GM23338 (cell line): ENCODE measurements at places on chromosomes 5 and 9. TPM values are rescaled to one million over a fixed set of nuclear protein-coding genes. Genes with fewer than 3 reads are reported as not detected.

PTGES gene
- 3.6 and 3.9 TPM in 2 replicates for total RNA-seq

DNA sequence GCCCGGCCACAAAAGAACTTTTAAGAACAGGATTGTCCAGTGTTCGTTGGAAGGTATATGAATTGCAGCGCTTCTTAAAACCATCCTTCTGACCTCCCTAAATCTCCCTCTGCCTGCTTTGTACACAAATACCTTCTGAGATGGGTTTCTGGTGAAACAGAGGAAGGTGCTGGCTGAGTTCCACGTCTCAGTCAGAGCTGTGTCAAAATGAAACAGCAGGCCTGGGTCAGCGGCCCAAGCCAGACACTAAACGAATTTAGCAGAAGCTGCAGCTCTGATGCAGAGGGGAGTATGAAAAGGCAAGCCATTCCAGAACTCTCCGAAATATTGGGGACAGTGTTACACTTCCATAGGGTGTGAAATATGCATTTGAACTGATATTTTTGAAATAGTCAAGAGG is 37.8 kb upstream of the CRB2 start:
- no peak for DNase-seq
- no peaks in the 10 kb centered on the region for H3K36me3 ChIP-seq
- no peaks in the 10 kb centered on the region for H3K27me3 ChIP-seq
- H3K4me3 ChIP-seq = no peak overlapping the region

- DNase-seq = no peak
- H3K4me1 ChIP-seq = no peaks in the 10 kb centered on the region
- H3K27me3 ChIP-seq = no peaks in the 10 kb centered on the region
These were observed 33.7 kb downstream of the ELP1 start for GRCh38 chr9:108900176-108900575.

DNA sequence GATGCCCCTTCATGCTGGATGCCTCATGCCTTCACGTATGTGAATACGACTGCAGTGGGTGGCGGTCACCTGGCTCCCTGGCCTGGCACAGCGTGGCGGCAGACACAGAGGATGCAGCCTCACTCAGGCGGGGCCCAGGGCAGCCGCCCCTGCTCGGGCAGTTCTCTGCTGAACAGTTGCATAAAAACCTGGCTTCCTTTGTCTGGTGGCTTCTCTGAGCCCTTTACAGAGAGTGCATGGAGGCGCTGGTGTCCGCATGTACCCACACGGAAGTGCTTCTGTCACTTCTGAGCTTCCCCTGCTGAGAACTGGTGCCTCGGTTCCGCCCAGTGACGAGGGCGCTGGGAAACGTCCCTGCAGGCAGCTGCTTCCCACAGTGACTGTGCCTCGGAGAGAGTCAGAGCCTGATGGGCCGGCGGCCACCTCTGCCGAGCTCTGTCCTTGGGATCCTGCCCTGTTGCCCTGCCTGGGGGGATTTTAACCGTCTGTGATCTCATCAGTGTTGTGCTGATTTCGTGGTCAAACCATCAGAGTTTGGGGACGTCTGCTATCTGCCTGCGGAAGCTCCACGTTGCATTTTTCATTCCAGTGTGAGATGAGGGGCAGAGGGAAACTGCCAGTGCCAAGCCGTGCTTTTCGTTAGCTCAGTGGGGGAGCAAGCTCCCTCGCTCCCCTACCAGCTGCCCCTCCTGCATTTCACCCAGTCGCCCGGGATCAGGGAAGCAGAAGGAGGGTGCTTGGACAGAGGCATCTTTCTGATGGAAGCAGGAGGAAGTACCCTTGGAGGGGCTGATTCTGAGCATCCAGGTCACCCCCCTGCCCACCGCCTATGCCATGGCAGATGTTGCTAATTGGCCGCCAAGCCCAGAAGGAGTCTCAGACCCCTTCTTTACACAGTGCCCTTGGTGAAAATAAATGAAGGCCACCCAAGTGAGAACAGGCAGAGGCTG is 153.0 kb upstream of the COL5A1 start:
- no peaks in the 10 kb centered on the region for H3K36me3 ChIP-seq
- no peaks in the 10 kb centered on the region for H3K4me1 ChIP-seq
- DNase-seq = no peak
- no peak overlapping the region for H3K27ac ChIP-seq
- H3K4me3 ChIP-seq = no peak overlapping the region
